Occipital lobe (tissue), 3 donors: ENCODE measurements at places on chromosomes 2 and 18.

GRCh38 chr2:152047824-152048471 is 50.9 kb downstream of the CACNB4 start:
- no peak for DNase-seq

DNA sequence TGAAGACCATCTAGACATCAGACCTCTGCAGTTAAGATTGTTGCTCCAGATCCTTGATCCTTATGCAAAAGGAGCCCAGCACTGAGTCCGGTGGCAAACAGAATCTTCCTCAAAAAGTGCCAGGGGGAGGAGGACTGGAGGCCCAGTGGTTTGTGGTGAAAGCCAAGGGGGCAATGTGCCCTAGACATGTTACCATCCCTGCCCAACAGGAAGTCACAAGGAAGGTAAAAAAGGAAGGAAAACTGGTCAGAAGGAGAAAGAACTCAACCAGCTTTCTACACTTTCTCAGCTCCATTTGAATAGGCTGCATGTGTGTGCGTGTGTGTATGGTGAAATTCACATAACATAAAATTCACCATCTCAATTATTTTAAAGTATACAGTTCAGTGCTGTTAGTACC is 25.0 kb upstream of the KDM3A start:
- no peak for DNase-seq

GRCh38 chr2:172021074-172021931 is 21.6 kb downstream of the METAP1D start:
- DNase-seq: no peak

GRCh38 chr2:119249311-119249710 is 25.7 kb downstream of the STEAP3 start:
- no peak for DNase-seq

- DNase-seq: no peak
Observed at GRCh38 chr2:47510745-47511144, 107.8 kb downstream of the MSH2 start.

GRCh38 chr2:21658907-21659477 is 535.2 kb downstream of the TDRD15 start:
- no peak for DNase-seq

DNA sequence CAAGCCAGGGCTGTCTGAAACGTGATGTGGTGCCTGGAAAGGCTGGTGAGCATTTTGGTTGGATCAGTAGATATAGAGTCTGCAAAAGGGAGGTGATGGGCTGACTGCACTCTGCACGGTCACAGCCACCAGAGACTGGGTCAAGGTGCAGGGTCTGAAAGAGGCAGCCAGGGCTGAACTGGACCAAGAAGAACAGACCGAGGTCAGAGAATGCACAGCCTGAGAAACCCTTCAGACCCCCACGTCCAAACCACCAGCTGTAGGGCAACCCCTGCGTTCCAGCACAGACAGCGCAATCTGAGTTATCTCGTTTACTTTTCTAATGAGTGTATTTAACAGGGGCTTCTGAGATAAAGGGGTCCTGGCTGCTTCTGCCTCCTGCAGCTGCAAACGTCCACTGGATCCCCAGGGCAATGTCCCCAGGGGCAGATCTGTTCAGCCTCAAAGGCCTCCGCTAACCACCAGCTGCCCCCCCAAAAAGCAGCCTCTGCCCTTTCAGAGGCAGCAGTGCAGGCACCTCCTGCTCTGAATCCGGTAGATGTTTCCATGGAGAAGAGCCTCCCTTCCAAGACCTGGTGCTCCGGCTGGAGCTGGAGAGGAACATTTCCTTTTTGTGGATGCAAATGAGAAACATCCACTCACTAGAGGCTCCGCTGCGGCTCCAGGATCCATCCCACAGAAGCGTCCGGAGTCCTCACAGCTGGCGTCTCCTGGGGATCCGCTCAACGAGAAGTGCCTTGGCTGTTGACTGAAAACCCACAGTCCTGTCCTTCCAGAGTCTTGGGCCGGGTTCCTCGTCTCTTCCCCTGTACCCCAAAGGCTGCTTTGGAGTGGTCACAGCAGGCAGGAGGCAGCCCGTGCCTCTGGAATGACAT is 970 bp upstream of the KCNG2 start:
- DNase-seq: no peak

- DNase-seq: no peak
Observed at GRCh38 chr2:37766106-37766505, 94.7 kb upstream of the CDC42EP3 start.

GRCh38 chr18:44859751-44860439 is 179.2 kb downstream of the SETBP1 start:
- no peak for DNase-seq

DNA sequence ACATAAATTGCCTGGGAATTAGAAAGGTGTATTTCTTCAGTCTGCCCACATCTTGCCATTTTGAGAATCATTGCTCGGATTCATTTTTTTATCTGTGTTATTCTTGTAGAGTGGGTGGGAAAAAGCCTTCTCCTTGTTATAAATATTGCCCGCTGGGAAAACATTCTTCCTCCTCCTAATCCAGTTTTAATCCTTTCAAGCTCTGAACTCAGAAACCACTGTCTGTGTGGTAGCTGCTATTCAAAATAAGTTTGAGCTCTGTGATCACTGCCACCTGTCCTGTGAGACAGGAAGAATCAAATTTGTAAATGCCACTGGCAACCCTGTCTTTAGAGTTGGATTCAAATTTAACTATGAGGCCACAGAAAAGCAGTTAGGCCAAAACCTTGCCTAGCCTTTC is 1875.2 kb upstream of the PIK3C3 start:
- no peak for DNase-seq
